NCI-H2171 (cell line): ENCODE measurements at places on chromosomes 2 and 18.

GRCh38 chr2:56009758-56010458 lies 86.3 kb upstream of the EFEMP1 start:
- DNase-seq: peak; percentile 18

DNA sequence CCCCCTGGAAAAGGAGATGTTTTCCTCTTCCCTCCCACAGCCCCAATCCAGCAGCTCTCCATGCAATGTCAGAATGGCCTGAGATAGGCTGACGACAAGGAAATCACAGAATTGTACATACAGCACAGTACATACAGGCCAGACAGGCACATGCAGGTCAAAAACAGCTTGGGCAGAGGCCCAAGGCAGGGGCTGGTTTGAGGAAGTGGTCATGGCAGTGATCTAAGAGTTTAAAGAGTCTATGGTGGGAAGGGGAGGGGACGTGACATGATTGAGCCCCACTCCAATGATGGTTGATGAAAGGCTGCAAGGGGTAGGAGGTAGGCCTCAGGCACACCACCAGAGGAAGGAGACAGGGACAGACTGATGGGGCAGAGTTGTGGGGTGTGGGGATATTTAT lies 4.3 kb downstream of the DCTN1 start:
- no peak for DNase-seq

DNA sequence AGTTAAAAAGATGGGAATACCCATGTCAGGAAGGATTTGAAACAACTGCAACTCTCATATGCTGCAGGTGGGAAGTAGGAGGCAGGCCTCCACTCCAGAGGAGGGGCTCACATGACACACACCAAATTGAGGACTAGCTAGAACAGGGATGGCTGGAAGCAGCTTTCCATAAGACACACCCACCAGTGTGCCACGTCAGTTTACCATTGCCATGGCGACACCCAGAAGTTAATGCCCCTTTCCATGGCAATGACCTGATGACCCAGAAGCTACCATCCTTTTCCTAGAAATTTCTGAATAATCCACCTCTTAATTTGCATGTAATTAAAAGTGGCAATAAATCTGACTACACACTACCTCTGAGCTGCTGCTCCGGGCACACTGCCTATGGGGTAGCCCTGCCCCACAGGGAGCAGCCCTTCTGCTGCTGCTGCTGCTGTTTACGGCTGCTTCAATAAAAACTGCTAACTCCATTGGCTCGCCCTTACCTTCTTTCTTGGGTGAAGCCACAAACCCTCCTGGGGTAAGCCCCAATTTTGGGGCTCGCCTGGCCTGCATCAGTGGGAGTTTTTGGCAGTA lies 89.4 kb downstream of the RRM2 start:
- DNase-seq: no peak

GRCh38 chr18:64409511-64409910 lies 260.6 kb upstream of the LINC00305 start:
- no peak for DNase-seq

DNA sequence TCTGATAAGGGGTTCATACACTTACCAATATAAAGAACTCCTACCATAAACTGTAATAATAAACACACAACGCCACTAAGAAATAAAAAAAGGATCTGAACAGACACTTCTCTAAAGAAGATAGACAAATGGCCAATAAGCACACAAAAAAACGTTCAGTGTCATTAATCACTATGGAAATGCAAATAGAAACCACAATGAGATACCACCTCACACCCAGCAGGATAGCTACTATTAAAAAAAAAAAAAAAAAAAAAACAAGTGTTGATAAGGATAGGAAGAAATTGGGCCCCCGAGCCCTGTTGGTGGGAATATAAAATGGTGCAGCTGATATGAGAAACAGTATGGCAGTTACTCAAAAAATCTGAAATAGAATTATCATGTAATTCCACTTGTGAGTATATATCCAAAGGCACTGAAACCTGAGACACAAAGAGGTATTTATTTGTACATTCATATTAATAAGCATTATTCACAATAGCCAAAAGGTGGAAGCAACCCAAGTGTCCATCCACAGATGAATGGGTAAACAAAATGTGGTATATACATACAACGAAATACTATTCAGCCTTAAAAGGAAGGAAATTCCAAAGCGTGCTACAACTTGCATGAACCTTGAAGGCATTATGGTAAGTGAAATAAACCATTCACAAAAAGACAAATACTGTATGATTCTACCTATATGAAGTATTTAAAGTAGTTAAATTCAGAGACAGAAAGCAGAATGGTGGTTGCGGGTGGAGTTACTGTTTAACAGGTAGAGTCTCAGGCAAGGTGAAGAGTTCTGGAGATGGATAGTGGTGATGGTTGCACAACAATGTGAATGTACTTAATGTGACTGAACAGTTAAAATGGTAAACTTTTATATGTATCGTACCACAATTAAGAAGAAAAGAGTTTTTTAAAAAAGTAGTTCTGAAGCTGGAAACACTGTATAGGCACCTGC lies 17.9 kb downstream of the REV1 start:
- no peak for DNase-seq

GRCh38 chr2:64551851-64552250 lies 27.7 kb downstream of the AFTPH start:
- no peak for DNase-seq

DNA sequence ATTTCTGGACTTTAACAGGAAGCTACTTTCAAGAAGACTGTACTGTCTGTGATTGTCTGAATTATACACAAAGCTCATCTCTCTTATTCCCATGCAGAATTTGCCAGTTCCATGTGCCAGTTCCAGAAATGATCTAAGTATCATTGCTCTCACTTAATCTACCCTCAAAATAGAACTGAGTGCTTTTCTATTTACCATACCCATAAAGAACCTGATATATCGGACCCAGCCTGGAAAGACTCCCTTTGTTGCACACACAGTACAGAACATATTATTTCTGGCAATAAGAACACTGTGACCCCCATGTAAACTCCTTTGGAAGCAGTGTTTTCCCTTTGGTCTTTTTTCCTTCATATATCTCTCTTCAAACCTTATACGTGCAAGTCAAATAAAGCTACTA lies 102.3 kb upstream of the TTN start:
- no peak for DNase-seq

- DNase-seq: no peak
Measured at GRCh38 chr18:22177327-22177871, 8.0 kb downstream of the GATA6 start.

DNA sequence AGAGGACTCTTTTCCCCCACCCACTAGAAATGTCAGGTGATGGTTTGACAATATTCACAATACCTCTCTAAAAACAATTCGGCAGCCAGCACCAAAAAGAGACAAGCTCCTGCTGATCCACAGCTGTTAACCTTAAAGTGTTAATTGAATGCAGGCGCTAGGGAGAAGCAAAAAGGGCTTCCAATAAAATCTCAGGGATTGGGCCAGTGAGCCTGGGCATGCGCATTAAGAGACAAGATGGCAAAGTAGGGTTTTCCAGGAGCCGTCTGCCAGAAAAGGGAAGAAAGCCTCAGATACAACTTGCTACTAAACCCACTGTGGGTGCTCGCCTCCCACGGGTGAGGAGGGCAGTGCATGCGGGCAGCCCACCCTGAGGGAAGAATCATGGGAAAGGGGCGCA lies 98.8 kb downstream of the HS6ST1 start:
- no peak for DNase-seq

GRCh38 chr2:150371044-150371818 lies 116.2 kb downstream of the RND3 start:
- no peak for DNase-seq

DNA sequence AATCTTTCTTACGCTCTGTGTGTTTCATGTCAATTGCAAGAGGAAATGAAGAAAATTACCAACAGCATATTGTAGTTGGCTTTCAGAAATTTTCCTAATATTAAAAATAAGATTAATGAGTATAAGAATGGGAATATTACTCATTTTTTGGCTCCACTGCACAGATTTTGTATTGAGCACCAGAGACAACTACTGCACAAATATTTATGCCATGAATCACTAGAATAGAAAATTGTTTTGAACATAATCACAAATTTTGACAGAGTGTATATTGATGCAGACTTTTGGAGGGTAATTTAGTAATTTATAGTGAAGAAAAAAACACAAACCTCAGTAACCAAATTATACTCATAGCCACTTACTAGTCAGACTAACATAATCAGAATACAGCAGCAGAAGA lies 118.3 kb downstream of the DOK6 start:
- no peak for DNase-seq

DNA sequence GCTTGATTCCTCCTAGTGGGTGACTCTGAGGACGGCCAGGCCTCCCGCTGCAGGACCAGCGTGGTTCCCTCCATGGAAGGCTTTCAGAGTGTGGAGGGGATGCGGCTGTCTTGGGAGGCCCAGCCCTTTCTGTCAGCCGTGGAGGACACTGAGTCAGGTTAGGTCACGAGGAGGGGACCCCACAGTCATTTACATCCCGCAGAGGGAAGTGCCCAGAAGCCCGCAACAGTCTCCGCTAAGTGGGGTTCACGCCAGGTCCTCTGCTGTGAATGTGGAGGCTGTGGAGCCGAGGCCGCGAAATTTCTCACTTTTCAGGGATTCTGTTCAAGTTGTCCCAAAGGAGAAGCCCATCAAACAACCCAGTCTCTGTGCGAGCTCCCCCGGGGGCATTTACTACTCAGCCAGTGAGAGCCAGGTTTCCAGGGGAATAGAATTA lies 8.8 kb downstream of the ACKR3 start:
- DNase-seq: no peak

DNA sequence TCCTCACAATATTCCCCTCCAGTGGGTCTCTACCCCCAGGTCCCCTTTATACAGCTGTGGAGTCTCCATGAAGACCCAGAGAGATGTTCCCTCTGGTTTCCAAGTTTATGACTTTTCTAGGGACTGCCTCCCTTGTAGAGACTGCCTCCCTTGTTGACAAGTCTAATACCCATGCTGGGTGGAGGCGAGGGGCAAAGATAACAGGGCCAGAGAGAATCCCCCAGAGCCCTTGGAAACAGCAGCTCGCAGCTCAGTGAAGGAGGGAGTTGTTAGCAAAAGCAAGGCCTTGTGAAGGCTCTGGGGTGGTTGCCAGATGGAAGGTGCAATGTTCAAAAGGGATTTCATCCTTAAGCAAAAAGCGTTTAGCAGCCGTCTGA lies 75.0 kb upstream of the GATA6 start:
- no peak for DNase-seq

GRCh38 chr18:37006742-37007141 lies 177.8 kb downstream of the KIAA1328 start:
- DNase-seq: no peak

- DNase-seq: no peak
Measured at GRCh38 chr2:216318521-216318874, 53.8 kb downstream of the MARCHF4 start.

DNA sequence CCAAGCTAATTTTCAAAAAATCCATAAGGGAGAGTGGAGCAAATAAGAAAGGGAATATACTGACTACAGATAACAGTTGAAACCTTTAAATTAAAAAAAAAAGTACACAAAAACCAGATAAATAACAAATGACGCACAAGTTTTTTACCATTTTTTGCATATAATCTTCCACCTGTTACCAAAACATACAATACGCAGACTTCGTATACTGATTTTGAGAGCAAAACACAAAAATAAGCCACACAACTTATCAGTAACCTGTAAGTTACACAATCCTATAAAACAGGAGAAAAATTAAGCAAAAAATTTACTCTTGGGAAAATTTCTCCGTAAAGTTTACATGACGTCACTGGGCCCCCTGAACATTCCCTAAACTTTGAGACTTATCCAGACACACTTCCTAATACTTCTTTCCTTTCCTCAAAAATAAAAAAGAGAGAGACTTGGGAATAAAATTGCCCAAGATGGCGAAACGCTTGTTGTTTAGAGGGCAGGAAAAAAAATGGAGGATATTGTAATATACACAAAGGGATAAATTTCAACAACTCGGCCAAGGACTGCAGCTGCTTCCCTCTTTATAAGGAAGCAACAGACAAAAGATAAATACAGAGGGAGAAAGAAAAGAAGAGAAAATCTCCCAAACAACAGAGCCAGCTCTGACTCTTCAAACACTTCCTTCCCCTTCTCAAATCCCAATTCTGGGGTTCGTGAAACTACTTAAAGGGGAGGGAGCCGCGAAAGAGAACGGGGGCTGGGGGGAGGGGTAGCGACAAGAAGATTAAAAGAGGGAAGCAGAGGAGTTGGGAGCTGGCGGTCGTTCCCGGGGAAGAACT lies 1.6 kb downstream of the BAZ2B start:
- DNase-seq: peak; percentile 78

DNA sequence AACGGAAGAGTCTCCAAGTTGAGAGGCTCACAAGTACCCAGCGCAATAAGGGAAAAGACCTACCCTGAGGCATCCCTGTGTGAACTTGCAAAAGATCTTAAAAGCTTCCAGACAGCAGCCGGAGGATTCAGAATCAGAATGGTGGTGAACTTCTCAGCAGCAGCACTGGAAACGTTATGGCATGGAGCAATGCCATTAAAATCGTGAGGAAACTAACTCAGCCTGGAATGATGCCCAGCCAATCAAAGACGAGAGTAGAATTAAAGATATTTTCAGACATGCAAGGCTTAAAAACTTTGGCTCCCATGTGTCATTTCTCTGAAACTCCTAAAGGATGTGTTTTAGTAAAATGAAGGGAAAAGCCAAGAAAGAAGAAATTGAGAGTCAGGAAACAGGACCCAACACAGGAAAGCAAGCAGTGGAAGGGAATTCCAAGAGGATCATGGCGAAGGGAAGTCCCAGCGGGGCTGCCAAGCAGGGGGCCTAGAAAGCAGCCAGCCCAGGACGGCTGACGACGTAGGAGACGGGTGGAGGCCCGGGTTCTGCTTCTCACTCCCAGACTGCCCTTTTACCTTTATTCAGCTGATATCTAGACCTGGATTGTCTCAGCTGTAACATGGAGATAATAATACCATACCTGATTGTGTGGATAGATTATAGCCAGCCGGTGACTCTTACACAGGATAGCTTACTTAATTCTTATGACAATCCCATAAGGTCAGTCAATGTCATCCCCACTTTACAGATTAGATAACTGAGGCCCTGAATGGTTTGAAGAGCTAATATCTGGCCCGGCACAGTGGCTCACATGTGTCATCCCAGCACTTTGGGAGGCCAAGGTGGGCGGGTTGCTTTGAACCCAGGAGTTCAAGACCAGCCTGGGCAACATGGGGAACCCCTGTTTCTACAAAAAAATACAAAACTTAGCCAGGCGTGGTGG lies 92.8 kb downstream of the ASAP2 start:
- DNase-seq: no peak

GRCh38 chr18:22429564-22429963 lies 11.8 kb upstream of the CTAGE1 start:
- DNase-seq: no peak

DNA sequence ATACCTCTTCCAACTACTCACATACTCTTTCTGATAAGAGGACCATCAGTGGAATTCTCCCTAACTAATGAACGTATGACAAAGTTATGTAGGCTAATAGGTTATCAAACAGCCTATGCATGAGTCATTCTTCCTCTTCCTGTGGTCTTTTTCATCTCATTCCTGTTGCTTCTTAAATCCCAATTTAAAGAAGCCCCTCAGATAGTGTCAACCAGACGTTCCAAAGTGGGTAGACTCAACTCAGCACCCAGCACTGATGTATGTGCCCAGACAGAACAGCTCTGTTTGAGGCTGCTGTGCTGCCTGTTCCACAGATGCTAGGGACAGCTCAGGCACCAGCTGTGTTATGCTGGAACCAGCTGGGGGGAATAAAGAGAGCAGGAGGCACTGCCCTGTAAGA lies 52.6 kb downstream of the CXCR4 start:
- no peak for DNase-seq
